ENCODE measurements at places on chromosomes 12 and 14.

DNA sequence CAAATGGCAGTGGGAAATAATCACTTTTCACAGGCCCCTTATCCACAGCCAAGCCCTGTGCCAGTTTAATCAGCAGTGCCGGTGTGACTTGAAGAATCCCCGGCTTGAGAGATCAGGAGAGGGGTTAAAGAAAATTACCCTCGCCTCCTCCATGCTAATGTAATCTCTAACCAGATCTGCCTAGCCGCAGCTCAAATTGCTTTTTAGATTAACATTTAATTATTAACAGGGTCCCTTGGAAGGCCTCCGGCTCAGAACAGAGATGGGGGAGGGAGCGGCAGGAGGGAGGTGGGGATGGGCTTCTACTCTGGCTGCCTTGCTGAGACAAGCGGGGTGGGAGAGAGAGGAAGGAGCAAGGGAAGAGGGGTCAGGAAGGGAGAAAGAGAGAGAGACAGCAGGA is 24.0 kb downstream of the FAM222A start:
- DNase-seq, result no peak

- no peak for DNase-seq
Observed at GRCh38 chr12:53950789-53951576, 3.7 kb upstream of the HOXC12 start.

DNA sequence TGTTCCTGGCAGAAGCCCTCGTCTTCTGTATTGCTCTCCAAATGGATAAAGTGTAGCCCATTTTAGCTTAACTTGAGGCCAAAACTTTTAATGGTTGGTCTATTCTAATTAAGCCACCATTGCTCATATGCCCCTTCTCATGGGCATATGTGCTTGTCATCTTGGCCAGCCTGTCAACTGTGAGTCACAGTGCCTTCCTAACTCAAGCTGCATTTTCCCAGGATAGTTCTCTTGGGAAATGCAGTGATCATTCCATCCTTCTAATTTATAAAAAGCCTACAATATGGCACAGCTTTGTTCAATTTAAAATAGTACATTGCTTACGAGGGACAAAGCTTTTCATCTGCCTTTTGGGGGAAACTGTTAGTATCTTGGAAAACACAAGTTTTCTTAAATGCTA is 6.6 kb downstream of the PTHLH start:
- no peak for DNase-seq

DNA sequence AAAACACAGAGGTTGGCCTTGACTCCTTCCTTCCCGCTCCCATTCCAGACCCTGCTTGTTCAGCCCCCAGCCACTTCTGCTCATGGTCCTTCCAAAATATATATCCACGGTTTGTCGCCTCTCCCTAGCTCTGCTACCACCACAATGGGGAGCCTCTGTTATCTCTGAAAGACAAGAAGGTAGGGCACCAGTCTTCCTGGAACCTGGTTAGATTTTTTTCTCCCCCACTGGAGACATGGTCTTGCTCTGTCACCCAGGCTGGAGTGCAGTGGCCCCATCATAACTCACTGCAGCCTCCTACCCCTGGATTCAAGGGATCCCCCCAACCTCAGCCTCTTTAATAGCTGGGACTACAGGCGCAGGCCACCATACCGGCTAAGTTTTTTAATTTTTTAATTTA is 95.7 kb downstream of the PTPN11 start:
- DNase-seq, result no peak

DNA sequence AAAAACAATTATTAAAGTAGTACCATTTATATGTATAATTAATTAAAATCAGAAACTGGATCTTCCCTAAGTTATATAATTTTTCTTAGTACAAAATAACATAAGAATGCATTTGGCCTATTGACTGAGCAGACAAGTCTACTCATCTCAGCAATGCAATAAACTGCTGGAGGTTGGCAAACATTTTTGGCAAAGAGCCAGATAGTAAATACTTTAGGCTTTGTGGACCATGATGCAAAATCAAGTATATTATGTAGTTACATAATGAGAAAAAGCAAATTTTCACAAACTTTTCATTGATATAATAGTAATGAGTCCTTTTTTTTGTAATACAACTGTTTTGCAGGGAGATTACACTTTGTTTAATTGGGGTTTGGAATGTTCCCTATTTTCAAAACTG is 30.9 kb downstream of the ERGIC2 start:
- no peak for DNase-seq

DNA sequence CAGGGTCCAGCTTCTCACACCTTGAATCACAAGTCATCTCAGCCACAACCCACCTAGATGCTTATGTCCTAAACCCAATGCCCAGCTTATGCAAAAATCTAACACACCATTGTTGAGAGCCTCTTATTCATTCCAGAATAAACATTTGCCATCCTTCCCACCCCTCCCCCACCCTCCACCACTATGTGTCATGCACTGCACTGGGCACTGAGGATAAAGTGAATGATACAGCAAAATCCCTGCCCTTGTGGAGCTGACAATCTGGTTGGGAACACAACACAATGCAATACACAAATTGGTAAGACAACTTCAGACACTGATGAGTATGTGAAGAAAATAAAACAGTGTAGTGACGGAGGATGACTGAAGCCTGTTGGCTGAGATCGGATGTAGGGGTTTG is 1.4 kb upstream of the GLTP start:
- DNase-seq, result no peak

DNA sequence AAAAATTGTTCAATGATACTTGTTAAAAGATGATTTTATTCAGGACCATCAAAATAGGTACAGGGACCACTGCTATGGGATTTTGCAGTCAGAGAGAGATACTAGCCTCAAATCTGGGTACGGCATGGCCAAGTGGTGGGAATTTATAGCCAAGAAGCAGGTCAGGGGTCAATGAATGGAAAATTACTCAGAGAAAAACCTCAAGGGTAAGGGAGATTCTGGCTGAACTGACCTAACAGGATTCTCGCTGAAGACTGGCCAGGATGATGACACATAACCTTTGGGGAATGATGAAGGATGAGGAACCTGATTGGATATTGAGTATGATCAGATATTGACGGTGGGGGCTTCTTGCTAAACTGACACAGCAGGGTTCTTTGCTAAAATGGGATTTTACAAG is 32.7 kb downstream of the DEPDC4 start:
- DNase-seq, result no peak

DNA sequence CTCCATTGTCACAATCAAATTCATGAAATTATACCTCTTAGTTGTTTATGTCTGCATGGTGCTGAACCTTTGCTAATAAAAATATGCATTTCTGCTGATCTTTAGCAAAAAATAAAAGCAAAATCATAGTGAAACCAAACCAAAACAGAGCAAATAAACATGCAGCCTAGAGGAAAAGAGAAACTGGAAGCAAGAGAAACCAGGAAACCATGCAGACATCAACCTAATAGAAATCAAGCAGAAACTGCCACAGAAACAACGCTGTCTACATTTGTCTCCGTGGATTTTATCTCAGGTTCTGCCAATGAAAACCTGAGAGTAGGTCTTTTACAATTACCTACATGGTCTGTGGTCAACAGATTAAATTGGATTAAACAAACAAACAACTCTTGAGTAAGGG is 173.7 kb downstream of the SYT10 start:
- DNase-seq, result no peak

DNA sequence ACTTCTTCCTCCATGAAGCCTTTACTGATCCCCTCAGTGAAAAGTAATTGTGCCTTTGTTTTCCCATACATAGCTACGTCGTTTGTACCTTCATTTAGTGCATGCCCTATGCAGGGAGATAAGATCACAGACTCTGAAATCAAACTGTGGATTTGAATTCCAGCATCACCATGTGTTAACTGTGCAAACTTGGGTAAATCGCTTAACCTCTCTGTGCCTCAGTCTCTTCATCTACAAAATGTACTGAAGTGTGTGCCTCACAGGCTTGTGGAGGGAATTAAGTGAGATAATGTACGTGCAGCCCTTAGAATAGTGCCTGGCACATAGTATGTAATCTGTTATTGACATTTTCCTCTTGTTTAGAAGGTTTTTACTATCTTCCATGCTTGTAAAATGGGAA is 4.1 kb downstream of the CMAS start:
- no peak for DNase-seq

DNA sequence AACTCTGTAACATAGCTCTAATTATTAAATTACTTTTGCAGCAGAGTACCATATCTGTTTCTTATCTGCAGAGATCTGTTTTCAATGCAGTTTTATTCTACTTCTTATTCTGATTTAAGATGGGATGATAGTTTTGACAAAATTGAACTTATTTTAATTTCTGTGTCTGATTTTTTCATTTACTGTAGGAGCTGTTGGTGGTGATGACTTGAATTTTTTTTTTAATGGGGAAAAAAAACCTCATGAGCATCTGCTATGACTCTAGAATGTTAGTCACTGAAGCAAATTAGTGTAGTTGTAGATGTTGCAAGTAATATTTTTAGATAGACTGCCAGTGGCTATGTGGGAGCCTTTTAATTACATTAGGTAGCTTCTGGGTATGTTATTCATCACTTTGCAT is 23.4 kb downstream of the DNM1L start:
- DNase-seq, result no peak

GRCh38 chr14:73709904-73710469 is 4.2 kb downstream of the PNMA1 start:
- DNase-seq, result no peak
